ENCODE measurements at places on chromosomes 16 and 17.

DNA sequence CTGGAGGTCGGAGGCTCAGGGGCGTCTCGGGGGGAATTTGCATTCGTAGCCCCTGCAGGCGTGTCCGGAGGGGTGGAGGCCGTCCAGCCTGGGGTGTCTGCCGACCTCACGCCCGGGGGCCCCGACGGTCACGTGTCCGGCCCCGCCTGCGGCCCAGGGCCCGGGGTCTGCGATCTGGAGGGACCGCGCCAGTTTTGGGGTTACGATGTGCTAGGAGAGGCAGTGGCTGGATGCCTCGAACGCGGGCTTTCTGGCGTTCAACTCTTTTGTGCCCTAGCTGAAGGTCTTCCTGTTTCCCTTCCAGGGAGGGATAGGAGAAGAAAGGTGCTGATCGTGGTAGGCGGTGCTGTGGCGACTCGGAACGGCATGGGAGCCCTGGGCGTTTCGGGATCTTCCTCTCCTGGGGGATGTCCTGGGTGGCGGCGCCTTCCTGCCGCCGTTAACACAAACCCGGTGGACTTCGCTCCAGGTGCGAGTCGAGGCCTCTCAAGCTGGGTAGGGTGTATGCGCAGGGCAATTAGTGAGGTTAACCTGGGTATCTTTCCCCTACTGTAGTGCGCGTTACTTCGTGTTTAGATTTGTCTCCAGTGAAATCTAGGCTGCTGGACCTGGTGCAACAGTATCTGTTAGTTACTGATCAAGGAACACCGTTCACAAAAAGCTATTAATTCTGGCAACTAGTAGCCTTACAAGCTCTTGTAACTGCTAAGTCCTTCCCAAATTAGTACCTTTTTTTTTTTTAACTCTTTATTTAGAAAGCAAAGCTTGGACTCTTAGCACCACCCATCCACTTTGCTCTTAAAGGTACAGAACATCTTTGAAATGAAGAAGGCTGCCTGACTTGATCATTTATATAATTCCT is 1.3 kb downstream of the AKAP1 start:
- DNase-seq = no peak

DNA sequence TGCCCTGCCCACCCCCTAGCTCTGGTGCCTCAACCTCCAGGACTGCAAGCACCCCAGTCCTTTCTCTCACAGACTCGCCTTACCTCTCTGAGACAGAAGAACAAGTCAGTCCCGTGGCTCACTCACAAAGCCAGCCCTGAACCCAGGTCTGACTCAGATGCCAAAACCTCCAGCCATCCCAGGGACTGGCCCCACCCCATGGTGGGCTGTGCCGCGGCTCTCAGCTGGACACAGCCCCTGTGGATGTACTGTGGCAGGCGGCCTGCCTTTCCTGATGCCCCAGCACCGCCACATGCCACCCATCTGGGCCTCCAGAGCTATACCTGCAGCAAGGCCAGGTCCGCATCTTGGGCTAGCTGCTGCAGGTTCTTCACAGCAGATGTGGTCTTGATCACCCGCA is 19.8 kb downstream of the MPG start:
- no peak for DNase-seq

- no peak for DNase-seq
These were observed 1386.5 kb upstream of the CDH8 start for GRCh38 chr16:63422715-63423114.

DNA sequence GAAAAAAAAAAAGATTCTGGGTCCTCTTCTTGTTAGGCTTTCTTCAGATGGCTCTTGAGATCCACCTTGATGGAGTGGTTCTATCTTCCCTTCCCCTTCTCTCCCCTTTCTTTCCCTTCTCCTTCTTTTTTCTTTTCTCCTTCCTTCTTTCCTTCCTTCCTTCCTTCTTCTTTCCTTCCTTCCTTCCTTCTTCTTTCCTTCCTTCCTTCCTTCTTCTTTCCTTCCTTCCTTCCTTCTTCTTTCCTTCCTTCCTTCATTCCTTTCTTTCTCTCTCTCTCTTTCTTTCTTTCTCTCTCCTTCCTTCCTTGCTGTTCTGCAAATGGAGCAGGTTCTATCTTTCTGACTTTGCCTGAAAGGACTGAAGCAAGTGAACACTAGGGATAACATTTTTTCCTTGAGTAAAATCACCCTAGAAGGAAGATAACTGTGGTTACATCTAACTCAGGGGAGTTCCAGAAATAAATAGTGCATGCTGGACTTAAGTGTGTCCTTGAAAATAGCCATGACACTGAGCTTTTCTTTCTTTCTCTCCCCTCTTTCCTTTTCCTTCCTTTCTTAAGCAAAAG is 68.8 kb upstream of the SEC14L1 start:
- no peak for DNase-seq

GRCh38 chr17:64387545-64388171 is 3.0 kb downstream of the PECAM1 start:
- no peak for DNase-seq

DNA sequence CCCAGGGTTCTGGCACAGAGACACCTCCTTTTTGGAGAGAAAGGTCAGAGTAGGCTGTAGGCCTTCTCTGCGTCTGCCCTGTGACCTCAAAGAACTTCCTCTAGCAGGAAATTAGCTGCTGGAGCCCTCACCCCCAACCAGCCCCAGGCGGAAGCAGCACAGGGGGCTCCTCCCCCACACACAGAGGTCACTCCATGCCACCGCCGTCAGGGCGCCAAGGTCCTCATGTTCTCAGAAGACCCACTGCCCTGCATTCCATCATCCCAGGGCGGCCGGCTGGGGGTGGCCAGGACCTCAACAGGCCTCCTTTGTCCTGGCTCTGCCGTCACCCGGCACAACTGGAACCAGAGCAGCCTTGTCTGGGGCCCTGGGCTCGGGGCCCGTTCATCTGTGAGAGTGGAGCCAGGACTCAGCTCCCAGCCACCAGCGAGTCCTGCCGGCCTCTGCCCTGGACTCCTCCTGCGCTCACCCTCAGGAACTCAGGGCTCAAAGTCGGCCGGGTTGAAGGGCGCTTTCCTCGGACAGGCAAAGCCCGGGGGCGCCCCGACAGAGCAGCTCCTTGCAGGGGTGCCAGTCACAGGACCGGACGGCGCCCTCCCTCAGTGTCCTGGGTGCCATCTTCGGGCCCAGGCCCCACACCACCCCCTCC is 1.2 kb downstream of the TMC6 start:
- DNase-seq = no peak

- no peak for DNase-seq
These were observed 58.3 kb downstream of the SRCIN1 start for GRCh38 chr17:38547444-38547843.

Data from RWPE2 (cell line).